ENCODE measurements at places on chromosomes 13 and 19.
A peak's percentile ranks its signal among the peaks of the same experiment; 100 is the strongest.

DNA sequence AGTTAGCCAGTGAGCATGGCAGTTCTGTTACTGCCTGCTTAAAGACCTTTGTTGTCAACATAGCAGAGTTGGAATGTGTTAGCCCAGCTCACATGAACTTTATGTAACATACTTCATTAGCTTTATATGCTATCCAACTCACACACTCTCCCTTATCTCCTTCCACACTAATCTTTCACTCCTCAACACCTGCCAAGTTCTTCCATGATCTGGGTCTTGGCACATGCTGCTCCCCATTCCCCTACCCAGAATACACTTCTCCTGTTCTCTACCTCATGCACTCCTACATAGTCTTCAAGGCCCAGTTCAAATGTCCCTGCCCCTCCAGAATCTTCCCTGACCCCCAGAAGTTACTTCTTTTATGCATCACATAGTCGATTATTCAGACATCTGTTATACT is 179.3 kb downstream of the KATNAL1 start:
- no peak for DNase-seq

DNA sequence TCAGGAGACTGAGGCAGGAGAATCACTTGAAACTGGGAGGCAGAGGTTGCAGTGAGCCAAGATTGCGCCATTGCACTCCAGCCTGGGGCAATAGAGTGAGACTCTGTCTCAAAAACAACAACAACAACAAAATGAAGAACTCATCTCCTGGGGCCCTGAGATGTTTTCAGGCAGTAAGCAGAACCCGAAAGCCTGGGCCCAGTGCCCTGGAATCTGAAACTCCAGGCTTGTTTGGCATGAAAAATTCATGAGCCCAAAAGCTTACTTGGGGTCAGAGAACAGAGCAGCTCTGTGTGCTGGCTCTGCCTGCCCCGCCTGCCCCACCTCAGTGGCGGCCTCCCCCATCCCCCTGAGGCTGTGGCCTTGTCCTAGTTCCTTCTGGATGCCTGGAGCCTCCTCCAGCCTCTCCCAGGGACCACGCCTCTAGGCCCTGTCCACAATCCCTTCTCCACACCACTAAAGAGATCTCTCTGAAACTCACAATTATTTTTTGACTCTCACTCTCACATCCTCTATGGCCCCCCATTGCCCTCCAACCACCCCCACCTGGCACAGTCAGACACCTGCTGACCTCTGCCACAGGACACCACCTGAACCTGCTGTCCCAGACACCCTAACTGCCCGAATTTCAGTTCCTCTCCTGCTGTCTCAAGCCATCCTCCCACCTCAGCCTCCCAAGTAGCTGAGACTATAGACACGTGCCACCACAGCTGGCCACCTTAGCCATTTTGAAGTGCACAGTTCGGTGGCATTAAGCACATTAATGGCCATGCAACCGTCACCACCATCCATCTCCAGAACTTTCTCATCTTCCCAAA is 6.9 kb upstream of the AP1M2 start:
- no peak for DNase-seq

DNA sequence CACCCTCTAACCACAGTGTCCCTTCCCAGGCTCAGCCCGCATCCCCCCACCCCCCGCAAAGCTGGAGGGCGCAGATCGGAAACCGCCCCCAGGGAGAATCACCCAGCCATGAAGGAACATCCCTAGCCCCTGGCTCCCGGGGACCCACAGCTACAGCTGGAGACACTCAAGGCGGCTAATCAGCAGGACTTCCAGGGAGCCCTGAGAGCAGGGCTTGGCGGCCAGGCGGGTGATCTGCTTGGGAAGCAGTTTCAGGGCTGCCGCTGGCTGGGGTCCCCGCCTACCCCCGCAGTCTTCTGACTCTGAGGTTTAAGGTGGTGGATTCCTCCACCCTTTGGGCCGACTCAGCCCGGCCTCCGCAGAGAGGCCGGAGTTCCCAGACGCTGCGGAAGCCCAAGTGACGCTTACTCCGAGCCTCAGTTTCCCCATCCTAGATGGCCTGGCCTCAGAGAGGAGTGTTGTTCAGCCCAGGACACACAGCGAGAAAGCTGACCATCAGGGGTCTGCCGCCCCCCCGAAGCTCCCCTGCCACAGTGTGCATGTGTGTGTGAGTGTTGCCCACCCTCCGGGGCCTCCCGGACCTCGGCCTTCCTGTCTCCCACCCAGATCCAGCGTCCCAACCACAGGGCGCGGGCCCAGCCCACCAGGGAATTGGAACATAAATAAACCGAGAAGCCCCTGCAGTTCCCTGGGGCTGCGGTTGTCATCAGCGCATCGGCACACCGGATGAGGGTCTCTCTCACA is 9.8 kb downstream of the FUT6 start:
- no peak for DNase-seq

- no peak for DNase-seq
These were observed 10.4 kb upstream of the GPR32 start for GRCh38 chr19:50759886-50760285.

GRCh38 chr13:39900106-39900750 is 244.8 kb downstream of the COG6 start:
- DNase-seq, result no peak

- DNase-seq, result peak; percentile 30
These were observed 696 bp downstream of the ZNF460 start for GRCh38 chr19:57280962-57281400.

DNA sequence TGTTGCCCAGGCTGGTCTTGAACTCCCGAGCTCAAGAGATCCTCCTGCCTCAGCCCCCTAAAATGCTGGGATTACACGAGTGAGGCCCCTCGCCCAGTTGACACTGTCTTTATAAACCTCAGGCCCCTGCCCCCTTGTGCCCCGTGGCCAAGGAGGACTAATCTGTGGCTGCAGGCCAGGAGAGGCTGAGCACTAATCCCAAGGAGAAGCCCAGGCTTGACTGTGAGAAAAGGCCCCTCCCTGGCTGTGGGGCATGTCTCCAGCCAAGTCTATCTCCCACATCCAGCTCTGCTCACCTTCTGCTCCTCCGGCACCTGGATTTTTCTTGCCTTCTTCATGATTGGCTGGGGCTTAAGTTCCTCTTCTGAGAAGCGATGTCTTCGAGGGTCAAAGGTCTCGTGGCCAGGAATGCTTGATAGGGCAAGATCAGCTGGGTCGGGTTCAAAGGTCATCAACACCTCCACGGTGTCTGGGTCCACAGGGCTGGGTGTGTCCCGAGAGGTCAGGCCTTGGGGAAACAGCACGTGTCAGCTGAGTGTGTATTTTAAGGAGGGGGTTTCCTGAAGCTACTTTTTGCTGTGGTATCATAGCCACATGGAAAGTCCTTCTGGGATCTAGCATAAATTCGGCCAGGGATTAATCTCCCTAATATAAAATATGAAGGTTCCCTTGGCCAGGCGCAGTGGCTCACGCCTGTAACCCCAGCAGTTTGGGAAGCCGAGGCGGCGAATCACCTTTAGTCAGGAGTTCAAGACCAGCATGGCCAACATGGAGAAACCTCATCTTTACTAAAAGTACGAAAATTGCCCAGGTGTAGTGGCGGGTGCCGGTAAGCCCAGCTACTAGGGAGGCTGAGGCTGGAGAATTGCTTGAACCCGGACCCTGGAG is 3.8 kb downstream of the DBP start:
- DNase-seq, result no peak

GRCh38 chr19:7676854-7677253 is at the start of gene MCEMP1:
Gene MCEMP1, plus strand, starts transcription at chr19:7677090. Its CDS starts 31 bp downstream, at chr19:7677121.
- no peak for DNase-seq

GRCh38 chr13:45368571-45368970 is 27.6 kb upstream of the TPT1 start:
- DNase-seq, result no peak

- DNase-seq, result no peak
These were observed 24.8 kb downstream of the SHANK1 start for GRCh38 chr19:50694815-50695145.

DNA sequence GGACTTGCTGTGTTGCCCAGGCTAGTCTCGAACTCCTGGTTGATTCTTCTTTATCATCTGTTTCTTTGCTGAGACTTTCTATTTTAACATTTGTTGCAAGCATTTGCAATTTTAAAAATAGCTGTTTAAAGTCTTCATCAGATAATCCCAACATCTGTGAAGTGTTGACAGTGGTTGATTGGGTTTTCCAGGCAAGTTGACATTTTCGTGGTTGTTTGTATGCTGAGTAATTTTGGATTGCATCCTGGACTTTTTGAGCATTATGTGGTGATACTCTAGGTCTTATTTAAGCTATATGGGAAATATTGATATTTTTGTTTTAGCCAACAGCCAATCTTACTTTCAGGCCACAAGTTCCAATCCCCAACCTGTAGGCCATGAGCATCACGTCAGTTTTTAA is 25.1 kb downstream of the AP1M1 start:
- no peak for DNase-seq

GRCh38 chr13:51801631-51802099 is 2.3 kb downstream of the DHRS12 start:
- DNase-seq, result no peak

GRCh38 chr13:28049215-28049614 is 51.2 kb downstream of the FLT3 start:
- no peak for DNase-seq

DNA sequence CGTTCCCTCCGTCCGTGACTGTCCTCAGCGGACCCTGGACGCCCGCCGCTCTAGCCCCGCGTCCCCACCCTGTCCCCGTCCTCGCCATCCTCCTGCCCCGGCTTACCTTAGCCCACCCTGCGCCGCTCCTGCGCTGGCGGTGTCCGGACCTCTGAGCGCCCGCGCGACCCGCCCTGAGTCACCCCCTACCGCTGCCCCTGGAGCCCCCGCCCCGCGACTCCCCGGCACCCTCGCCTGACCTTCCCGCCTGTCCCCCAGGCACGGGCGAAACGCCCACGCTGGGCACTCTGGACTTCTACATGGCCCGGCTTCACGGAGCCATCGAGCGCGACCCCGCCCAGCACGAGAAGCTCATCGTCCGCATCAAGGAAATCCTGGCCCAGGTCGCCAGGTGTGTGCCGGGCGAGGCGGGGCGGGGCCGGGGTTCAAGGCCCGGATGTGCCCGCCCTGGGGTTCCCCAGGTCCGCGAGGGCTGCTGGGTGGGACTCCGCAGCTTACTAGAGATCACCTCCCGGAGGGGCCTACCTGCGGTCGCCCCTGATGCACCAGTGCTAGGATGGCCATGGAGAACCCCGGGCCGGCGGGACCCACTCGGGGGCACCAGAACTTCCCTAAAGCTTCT is 5.1 kb downstream of the HMG20B start:
- no peak for DNase-seq
